ENCODE measurements at places on chromosomes 5 and 9.

DNA sequence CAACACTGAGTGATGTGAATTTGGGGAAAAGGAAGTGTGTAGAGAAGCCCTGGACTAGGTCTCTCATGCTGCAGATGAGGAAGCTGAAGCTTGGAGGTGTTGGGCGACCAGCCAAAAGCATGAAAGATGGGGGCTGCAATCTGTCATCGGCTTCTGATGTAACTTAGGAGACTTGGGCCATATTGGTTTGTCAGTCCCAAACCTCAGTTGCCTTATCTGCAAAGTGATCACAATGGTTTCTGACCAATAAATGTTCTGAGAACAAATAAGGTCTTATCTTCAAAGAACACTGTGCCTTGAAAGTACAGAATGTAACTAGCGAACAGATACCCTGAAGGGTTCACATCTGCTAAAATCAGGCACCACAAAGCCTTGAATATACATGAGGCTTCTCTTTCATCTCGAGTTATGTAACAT is 198.4 kb upstream of the NR3C1 start:
- DNase-seq, result no peak

DNA sequence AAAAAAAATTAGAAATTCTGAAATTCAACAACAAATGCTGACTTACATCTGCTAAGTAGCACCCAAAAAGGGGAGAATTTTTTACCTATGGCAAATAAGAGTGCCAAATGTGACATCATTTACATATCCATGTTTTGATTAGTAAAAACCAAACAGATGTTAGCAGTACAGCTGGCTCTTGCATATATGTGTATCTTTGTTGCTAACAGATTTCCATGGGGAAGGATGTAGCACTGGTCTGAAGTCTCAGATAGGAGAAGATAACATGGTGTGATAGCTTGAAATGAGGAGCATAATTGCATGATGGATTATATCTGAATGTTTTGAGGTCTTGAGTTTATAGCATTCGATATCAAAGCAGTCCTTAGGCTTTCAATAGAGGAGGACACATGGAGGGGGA is 17.5 kb downstream of the PIK3R1 start:
- no peak for DNase-seq

- no peak for DNase-seq
These were observed 47.9 kb upstream of the SNAPC3 start for GRCh38 chr9:15374825-15375224.

GRCh38 chr5:169162407-169162806 is 138.5 kb downstream of the SLIT3 start:
- no peak for DNase-seq

Measured in cerebellar cortex (tissue), 1 donor.